Right renal pelvis (tissue), 4 donors: ENCODE measurements at places on chromosomes 4 and X.

DNA sequence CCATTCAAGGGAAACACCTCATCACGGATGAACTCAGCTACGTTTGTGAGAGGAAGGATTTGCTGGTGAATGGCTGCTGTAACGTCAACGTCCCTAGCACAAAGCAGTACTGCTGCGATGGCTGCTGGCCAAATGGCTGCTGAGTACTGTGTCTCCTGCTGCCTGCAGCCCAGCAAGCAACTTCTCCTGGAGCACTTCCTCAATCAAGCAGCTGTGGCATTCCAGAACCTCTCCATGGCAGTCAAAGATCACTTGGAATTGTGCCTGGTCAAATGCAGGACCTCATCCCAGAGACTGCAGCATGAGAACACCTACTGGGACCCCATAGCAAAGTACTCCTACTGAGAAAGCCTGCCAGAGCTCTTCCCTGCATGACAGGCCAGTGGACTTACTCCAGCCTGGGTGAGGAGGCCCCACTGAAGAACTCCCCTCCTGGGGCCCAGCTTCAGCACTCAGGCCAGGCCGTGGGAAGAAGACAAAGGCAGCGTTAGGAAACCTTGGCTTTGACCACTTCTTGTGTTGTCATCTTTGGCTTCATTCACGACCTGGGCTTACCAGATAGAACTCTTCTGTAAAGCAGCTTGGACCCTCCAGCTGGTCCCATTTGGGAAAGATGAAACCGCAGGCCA, 244.3 kb downstream of the RBMX2 start:
- DNase-seq: no peak

DNA sequence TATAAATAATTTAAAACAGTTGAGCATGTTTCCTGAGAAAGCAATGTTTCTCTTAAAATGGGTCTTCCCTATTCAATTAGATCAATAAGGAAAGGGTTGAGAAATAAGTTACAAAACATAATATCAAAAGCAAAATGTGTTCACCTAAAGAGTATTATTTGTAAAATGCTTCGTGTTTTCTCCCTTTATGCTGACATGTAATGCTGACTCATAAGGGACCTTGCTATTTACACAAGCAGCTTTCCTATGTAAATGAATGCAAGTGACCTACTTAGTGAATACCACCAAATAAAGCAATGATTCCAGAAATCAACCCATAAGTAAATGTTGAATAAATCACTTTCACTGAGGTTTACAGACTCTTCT, 91.5 kb downstream of the ELOVL6 start:
- no peak for DNase-seq

GRCh38 chr4:88202443-88202842, 44.0 kb upstream of the ABCG2 start:
- DNase-seq: no peak

- DNase-seq: no peak
Observed at GRCh38 chr4:56696056-56696455, 15.0 kb upstream of the HOPX start.

DNA sequence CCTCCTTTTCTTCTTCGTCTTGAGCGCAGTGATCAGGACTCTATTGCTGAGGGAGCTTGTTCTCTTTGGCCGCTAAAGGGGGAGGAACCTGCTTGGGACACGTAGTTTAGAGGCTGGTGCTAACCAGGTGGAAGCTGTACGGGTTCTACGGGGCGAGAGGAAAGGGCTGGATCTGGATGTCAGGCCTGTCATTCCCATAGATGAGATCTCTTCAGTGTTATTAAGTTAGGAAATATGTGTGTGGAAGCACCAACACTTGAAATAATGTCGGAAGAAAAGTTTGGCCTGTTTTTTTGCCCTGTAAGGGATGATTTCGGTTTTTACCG, 643 bp downstream of the SRP72 start:
- no peak for DNase-seq

DNA sequence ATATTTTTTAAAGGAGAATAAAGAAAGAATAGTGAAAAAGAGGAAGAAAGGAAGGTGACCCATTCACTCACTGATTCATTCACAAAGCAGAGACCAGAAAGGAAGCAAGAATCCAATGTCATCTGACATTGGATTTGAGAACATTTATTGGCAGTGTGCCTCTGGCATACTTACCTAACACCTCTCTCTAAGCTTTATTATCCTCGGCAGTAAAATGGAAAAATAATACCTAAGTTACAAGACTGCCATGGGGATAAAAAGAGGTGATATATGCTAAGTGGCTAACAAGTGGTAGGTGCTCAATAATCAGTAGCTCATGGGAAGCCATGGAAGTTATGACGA, 41.6 kb upstream of the PPARGC1A start:
- no peak for DNase-seq

DNA sequence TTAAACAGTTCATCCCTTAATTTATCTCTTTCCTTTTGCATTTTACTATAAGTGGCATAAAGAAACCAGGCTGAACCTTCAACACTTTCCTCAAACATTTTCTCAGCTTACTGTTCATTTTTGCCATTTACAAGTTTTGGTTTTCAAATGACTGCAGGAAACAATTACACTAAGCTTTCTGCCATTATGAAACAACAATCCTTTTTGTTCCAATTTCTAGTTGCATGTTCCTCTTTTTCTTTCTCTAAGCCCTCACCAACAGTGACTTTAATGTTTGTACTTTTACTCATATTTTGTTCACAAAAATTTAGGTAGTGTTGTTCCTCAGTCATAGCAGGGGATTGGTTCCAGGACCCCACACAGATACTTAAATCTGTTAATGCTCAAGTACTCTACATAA, 1526.1 kb downstream of the STIM2 start:
- no peak for DNase-seq

DNA sequence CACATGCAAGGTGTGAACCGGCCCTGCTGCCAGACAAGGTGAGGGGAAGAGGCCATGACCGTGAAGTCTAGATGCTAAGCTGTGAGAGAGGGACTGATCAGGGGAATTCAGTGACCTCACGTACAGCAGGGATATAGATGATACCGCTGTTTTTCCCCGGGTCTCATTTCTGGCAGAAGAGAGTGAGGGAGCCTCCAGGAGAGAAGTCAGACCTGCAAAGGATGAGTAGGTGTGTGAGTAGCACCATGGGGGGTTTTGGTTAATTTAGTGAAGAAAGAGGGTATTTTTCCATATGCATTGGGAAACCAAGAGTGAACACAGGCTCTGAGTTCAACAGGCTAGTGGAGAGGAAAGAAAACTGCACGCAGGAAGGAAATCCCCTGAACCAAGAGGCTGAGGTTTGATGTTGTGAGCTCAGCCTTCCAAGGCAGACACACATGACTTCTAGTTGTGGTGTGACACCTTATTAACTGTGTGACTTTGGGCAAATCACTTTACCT, 127.6 kb upstream of the GATB start:
- no peak for DNase-seq
